ENCODE measurements at places on chromosomes 6 and 20.

- DNase-seq, result peak; percentile 35
Measured at GRCh38 chr20:13325033-13325432, 104.0 kb downstream of the ISM1 start.

- no peak for DNase-seq
Measured at GRCh38 chr6:26043384-26044139, 43.7 kb upstream of the HFE start.

- DNase-seq, result peak; percentile 82
Measured at GRCh38 chr6:31680226-31681134, at the start of gene LY6G5C. TSS of gene LY6G5C (minus strand) at chr6:31681067. CDS start at chr6:31680373, 694 bp downstream.

GRCh38 chr6:93183531-93183972 is 235.8 kb downstream of the EPHA7 start:
- DNase-seq, result peak; percentile 12

DNA sequence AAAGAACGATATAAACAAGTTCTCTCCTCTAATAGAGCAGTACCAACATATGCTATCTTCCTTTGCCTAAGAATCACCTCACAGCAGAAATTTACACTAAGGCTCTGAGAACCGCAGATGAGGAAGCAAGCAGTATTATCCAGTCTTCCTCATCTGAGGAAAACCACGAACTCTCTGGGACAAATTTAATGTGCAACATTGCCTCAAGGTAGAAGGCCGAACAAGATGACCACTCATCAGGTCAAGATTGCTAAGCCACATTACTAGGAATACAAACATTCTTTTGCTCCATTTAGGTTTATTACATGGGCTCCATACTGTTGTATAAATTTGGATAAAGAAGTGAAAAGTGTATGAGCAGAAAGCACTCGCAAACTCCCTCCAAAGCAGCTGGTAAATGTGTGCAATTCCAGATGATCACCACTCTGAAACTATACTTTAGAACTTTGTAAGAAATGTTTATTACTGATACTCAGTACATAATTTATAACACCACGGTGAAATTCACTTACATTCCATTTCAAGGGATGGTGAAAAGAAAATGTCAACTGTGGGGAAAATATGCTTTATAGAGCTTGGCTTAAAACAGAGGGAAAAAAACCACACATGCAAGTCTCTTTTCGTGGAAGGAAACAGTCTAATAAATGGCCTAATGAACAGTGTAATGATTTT is 398.4 kb downstream of the BTBD9 start:
- no peak for DNase-seq

DNA sequence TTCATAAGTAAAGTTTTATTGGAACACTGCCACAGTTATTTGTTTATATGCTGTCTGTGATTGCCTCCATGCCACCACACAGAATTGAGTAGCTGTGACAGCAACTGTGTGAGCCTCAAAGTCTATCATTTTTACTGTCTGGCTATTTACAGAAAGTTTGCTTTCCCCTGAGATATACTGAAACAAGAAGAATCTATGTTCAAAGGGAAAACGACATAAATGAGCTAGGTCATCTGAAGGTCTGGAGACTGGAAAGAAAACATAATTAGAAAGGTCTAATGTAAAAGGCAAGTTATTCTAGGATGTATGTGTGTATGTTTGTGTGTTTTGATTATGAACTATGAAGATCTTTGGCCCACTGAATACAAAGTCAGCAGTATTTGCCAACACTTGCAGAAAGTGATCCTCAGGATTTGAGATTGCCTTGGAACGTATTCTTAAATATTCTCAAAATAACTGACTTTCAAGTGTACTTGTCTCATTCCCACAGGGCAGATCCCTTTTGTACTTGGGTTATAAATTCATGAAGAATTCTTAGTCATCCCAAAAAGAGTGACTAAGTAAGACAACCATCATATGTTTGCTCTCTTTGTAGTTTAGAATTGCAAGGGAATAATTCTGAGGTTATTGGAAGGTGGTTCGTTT is 677.7 kb downstream of the DOK5 start:
- no peak for DNase-seq

DNA sequence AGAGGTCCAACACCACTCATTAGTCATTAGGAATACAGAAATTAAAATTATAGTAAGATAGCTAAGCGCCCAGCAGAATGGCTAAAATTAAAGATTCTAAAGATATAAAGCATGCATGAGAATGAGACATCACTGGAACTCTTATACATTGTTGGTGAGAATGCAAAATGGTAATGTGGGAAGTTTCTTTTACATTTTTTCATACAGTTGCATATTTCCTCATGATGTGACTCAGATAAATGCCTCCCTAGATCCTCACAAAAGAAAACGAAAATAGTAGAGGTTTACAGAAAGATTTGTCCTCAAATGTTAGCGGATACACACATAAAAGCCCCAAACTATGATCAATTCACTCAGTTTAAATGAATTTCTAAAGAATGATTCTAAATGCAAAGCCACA is 633.7 kb upstream of the GJE1 start:
- DNase-seq, result no peak

- no peak for DNase-seq
Measured at GRCh38 chr20:57375652-57376230, 15.5 kb upstream of the RBM38 start.

DNA sequence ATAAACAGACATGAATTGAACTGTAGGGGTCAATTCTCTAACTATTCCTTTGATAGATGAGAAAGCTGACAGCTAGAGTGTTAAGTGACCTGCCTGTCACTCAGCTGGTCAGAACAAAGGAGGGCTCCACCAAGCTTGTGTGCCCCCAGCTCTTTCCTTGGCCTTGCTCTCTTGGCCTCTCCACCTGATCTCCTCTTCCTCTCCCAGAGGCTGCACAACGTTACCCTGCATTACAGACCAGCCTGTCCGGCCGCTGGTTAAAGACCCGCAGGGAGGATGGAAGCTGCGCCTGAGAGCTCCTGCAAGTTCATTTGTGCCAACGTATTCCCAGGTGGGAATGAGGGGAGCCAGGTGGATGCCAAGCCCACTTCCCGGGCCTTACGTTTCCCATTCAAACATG is 22.5 kb downstream of the AGPAT4 start:
- no peak for DNase-seq

DNA sequence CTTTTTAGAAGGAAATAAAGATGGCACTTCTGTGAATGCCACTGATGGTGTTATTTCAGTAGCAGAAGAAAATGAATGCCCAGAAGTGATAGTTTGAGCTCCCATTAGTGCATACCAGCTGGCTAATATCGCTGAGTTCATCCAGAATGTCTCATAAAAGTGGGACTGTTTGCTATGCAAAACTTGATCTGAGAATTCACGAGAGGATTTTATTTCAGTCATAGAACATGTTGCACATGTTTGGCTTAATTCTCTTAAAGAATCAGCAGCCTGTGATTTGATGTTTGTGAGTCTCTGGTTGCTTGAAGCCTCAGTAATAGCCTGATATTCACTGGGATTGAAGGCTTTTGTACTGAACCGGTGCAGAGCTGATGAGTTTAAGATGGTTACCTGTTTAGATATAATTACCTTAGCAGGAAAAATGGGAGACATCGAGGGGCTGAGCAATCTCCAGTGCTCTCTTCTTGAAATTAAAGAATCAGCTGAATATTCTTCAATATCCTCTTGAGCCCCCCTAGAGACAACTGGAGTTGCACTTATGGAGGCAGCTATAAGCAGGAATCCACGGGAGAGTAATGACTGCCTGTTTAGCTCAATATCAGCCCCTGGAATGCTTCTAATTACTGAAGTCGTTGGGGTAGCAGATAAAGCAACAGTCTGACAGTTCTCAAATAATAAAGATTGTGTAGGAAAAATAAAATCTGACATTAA is 955.5 kb downstream of the PHF3 start:
- no peak for DNase-seq

DNA sequence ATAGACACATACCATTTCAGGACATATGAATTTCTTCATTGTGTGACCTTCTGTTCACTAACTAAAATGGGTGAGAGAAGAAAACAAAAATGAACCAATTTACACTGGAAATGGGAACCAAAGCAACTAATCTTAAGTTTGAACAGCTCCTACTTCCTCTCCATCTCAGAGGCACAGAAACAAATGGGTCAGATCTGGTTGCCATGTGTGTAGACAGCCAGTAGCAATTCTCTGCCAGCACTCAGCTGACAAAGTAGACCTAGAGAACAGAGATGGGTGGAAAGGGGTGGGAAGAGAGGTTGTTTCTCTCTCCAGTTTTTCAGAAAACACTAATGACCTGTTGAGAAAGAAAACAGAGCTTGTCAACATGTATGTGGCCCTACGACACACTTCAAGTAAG is 14.3 kb upstream of the POPDC3 start:
- DNase-seq, result no peak

DNA sequence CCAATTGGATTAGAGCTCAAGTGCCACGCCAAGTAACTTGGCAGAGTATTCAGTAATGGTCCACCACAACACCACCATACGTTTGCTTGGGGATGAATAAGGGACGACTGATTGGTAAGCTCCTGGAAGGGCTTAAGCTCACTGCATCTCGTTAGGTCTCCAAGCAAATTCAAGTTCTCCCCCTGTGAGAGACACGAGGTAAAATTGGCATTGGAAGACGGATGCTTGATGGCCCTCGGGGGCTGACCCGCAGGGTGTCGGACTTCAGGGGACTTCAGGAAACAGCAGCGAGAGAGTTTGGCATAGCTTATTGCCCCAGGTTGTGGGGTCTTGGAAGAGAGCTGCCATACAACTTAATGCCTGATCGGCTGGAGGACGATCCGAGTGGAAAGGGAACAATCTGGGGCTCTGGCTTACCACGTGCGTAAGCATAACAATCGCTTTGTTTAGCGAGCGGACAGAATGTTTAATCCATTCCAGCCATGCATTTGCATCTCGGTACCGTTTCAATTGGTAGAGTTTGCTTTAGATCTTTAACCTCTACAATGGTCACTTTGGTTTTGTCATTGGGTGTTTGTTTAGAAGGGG is 4.8 kb upstream of the ZNFX1 start:
- DNase-seq, result no peak

DNA sequence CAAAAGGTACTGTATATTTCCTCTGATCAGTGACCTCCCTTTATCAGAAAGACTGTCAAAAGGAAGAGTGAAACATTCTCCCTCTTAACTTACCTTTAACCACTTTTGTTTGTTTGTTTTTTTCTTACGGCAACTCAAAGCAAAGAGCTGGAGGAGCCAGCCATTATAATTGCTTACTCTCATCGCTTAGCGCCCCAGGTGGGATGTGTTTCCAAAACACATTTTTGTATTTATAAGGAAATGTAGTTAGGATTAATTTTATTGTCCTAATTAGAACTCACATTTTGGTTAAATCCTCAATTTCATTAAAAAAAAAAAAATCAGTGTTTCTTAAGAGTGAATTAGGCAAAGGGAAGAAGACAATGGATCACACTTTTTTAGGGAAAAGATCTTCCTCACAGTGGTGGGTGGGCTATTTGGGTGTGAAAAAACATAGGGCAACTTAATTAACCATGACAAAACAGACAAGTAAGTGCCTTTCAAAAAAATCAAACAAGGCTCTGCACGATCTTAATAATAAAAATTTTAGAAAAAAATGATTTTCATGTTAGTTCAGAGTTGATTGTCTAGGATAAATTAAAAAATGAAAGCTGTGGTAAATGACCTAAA is 1.2 kb upstream of the PHACTR2 start:
- DNase-seq, result no peak

GRCh38 chr6:153957394-153957793 is 81.6 kb upstream of the OPRM1 start:
- DNase-seq, result no peak

DNA sequence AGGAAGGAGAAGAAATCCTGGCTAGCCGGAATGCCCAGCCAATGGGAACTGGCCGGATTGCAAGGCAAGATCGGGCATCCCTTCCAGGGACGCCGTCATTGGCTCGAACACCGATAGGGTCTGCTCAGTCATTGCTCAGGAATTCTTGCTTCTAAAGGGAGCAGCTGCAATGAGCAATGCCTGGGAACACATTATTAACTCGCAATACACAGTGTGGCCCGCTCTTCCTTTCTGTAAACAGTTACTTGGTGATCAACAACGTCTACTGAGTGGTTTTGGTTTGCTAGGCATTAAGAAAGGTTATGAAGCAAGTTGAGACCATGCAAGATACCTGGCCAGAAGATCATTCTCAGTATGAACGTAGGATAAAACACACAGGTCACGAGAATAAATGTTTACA is 165.4 kb upstream of the CITED2 start:
- DNase-seq, result no peak

GRCh38 chr6:144921206-144921975 is 636.3 kb downstream of the UTRN start:
- no peak for DNase-seq
